ENCODE measurements at places on chromosomes 1 and 21.

GRCh38 chr1:41455479-41456332 is 28.8 kb downstream of the EDN2 start:
- no peak for DNase-seq

DNA sequence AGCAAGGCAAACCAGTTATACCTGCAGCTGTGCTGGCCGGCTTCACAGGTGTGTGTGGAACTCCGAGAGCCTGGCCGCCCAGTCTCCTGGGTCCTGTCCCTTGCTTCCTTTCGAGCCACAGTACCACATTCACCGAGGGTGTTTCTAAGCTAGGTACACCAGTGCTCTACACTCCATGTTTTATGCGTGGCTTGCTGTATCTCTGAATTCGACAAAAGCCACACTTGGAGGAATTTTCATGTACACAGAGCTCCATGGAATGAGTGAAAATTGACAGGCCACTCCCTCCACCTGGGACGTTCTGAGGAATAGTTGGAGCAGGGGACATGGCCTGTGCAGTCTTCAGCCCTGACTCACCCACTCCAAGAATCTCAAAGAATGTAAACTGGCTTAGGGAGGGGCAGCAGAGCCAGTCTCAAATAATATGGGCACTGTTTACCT is 14.0 kb downstream of the ETS2 start:
- no peak for DNase-seq

DNA sequence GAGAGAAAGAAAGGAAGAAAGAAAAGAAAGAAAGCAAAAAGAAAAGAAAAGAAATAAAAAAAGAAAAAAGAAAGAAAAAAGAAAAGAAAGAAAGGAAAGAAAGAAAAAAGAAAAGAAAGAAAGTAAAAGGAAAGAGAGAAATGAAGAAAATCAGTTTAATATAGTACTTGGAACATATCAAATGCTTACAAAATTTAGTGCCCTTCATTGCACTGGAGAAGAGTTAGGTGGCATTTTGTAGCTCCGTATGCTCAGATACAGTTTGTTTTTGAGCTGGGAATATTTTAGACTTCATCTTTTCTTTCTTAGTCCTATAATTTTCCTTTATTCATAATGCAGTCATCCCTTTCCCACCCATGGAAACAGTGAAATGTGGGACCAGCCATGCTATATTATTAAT is 56.2 kb upstream of the APP start:
- no peak for DNase-seq

DNA sequence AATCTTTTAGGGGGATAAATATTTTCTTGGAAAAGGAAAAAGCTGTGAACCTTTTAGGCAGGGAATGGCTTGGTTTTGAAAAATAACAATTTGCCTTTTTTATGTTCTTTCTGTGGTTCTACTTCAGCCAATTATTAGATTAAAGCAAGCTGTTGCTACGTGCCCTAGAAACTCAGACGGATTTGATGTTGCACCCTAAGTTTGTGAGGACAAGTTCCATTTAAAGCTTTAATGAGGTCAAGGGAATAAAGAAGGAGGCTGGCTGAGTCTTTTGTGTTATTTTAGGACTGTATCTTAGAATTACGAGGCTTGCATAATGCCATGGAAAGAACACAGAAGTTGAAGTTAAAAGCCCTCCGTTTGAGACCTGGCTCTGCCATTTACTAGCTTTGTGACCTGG is 216.9 kb downstream of the NUF2 start:
- DNase-seq: no peak

DNA sequence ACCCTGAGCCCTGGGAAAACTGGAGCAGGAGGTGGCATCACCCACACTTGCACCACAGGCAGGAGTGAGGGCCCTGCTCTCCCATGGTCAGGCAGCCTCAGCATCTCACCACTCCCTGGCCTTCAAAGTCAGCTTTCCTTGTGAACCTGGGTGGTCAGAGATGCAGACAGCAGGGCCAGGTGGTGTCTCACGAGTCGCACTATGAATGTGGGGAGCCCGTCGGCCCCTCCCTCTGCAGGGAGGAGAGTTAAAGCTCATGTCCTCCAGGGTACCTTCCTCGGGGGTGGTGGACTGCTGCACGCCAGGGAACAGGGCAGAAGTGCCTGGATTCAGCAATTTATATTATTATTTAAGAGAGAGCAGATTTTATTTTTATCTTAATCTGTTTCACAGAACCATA is 24.1 kb downstream of the ABCG1 start:
- DNase-seq: no peak

GRCh38 chr1:175725684-175726083 is 17.7 kb downstream of the TNR start:
- DNase-seq: no peak

GRCh38 chr1:234602334-234603220 is 7.4 kb downstream of the IRF2BP2 start:
- DNase-seq: peak; percentile 73

- DNase-seq: no peak
These were observed 343.6 kb downstream of the PTPRU start for GRCh38 chr1:29579821-29580425.

GRCh38 chr1:119285482-119285881 is 83.1 kb upstream of the HAO2 start:
- no peak for DNase-seq

- no peak for DNase-seq
These were observed 77.3 kb upstream of the GALNT2 start for GRCh38 chr1:229989591-229990248.

- peak; percentile 71 for DNase-seq
These were observed 111.1 kb downstream of the NAV1 start for GRCh38 chr1:201649761-201650622.

GRCh38 chr1:241841691-241842090 is 6.3 kb upstream of the EXO1 start:
- DNase-seq: no peak

- DNase-seq: no peak
These were observed 37.3 kb upstream of the IRF2BP2 start for GRCh38 chr1:234647245-234647644.

DNA sequence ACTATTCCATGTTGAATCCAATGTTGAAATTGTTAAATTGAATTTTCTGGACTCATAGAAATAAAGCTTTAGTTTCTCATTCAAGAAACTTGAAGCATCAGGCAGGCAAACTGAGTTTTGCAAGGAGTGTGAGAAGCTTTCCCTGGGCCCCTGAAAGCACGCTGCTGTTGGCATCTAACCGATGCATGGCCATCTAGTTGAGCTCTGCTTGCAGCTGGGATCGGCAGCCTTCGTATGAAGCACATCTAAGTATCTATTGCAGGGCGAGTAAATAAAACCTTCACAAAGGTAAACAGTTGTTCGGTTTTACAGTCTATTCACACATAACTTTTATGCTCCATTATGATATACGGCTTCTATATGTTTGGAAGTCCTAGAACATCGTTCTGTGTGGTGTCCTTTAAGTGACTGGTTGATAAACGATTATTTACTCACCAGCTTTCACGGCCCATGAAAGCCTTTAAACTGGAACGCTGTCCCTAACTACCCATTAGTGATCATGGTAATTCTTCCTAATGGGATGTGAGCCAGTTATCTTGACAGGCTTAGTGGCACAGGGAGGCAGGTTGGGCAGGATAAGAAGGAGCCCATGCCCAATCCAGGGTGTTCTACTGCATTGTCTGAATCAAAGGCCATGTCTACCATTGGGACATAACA is 71.7 kb downstream of the SEC16B start:
- no peak for DNase-seq

DNA sequence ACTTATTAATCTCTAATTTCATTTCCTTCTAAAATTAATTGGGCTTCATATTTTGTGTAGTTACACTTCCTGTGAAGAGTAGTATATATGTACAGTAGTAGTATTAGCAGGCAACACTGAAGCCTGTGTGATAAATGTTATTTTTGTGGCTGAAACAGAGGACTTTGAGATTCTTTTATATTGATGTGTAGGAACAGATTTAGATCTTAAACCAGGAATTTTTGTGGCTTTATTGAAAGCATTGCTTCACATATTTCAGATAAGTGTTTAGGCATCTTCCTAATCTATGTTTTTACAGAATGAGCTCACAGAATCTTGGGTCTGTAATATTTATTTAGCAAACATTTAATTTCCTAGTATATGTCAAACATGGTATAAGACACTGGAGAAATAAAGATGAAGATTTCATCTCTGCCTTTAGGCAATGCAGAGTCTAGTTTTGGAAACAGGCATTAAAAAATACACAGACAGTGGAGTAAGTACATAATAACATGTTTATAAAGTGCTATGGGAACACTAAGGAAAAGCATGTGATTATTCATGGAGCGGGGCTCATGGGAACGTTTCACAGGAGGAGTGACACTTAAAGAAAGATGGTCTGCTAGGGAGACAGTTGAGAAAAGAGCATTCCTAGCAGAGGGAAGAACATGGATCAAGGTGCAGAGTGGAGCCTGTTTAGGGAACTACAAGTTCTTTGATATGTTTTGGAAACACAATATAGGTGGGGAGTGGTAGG is 52.7 kb downstream of the MIGA1 start:
- DNase-seq: no peak

DNA sequence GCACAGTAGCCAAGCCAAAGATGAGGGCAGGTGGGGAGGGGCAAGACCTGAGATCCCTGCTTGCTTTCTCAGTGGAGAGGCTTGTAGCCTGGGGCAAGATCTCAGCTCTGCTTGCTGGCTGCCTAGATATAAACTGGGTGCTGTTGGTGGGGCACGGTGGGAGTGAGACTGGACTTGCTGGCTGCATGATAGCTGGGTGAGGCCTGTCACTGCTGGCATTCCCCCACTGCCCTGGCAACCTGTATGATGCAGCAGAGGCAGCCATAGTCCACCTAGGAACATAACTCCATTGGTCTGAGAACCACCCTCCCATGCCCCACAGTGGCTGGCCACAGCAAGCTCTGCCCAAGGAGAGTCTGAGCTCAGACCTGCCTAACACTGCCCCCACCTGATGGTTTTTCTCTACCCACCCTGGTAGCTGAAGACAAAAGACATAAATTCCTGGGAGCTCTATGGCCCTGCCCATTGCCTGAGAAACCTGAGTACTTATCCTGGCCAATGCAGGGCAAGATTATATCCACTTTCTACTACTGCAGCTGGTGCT is 261.9 kb upstream of the DEPDC1 start:
- no peak for DNase-seq

GRCh38 chr1:56334047-56334446 is 245.3 kb downstream of the PLPP3 start:
- no peak for DNase-seq

- no peak for DNase-seq
These were observed 49.3 kb downstream of the AZIN2 start for GRCh38 chr1:33130297-33130696.

DNA sequence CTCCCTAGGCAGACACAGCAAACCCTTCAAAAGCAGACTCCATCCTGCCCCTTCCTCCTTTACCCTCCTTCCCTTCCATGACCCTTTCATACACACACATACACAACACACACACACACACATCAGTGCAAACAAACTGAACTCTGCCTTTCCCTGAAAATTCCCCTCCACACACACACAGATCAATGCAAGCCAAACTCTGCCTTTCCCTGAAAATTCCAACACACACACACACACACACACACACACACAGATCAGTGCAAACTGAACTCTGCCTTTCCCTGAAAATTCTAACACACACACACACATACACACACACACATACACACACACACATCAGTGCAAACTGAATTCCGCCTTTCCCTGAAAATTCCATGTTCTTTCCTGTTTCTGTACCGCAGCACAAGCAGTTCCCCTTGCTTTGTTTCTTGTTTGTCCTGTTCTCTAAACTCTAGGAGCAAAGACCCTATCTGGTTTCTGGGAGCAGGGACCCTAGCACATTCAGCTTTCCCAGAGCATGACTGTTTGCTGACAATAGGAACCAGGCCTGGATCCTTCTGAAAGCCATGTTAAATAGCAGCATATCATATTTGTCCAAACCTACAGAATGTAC is 91.0 kb downstream of the PTPN14 start:
- DNase-seq: no peak

DNA sequence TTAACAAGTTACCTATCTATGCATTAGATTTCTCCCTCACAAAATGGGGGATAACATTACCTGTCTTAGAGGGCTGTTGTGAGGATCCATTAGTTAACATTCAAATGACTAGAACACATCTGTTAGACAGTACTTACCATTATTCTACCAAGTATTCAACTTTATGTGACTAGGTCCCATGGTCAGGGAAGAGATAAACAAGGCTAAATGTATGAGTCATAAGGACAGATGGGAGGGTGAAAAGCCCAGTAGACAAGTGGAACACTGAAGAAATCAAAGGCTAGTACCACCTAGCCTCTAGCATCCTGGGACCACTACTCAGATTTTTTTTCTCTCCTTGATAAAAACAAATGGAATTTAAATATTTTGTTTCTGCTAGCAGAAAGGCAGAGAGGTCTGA is 9.0 kb upstream of the VHLL start:
- DNase-seq: no peak

DNA sequence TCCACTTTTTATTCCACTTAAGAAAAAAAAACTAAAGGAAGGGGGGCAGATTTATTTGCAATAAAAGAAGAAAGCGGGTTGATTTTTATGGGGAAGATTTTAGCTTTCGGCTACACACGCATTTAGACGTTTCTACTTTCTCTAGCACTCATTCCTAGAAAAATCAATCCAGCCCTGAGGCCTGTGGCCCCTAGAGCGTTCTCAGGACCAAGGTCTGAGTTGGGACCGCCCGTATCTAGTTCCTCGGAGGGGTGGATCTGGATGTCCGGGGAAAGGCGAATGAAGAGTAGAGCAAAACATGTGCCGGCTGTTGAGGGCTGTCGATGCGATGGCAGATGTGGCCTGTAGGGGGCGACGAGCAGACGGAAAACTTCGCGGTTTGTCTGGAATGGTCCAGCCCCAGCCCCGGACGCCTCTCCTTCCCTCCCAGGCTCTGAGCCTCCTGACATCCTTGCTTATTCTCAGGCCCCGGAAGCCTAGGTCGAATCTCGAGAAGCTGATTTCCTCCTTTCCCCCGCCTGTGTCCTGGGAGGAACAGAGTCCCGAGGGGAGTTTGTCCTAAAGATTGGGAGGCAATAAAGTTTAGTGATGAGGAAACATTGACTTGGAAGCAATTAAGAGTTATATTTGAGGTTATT is 5.2 kb downstream of the FOXD3 start:
- no peak for DNase-seq

DNA sequence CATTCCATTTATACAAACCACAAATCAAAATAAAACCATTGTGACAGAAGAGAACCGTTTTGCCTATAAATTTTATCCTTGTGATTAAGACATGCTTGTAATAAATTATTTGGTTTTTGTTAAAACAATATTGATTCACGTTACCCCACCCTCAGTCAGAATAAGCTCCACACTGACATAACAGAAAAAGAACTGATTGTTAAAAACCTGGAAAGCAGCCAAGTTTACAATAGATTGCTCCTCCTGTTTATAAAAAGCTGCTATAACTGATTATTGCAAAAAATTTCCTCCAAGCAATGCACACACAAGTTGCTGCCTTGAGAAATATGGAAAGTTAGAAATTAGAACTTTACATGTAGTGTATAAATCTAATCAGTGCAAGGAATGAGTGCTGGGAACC is 263.5 kb downstream of the SETD4 start:
- DNase-seq: no peak

All from hippocampal formation (tissue), 2 donors.